ENCODE measurements at places on chromosomes 5 and 9.

DNA sequence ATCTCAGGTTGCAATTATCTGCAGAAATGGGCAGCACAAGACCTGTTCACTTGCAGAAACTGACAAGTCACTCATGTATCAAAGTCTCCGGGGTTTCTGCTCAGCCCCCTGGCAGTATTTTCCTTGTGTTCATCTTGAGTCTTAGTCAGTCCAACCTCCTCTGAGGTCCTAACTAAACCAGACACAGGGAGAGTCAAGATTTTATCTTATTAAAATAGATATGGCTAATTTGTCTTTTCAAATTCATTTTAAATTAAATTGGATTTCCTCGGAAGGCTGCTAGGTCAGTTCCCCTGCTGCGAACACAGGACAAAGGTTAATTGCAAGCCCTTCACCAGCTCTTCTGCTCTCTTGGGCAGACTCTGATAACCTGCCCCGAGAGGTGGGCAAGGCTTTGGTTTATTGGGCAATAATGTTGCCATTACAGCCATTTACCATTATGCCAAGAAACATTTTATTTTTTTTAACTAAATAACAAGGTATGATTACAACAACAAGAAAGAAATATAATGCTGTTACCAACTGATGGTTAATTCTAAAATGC is 103.5 kb downstream of the MAPKAP1 start:
- DNase-seq, result no peak

DNA sequence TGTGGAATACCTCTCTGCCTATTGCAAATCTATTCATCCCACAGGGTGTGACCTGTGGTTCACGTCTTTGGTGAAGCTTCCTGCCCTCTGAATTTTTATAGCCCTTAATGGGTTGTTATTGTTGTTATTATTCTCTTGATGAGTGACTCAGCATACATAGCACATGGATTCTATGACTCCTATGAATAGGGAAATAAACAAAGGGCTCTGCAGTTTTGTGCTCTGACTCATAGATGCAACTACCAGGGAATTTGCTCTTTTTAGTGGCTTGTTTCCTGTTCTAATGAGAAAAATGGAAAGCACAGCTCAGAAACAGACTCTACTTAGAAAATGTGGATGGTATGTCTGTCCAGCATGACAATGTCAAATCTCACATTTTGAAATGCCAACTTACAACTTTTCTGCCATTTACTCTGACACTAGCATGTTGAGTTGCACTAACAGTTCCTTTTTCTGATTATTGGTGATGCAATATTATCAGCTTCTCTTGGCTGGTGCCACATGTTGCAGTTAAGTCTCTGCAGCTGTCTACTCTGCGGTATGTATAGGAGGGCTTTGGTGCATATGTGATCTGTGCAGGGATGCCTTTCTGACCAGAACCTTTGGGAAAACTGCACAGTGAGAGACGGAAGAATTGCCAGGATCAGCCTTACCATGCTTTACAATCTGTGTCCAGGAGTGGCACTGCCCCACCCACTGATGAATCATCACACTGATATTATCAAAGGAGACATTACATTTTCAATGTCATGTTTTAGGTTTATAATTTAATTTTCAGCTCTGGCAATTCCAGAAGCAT is 996.4 kb upstream of the WWC1 start:
- no peak for DNase-seq

- no peak for DNase-seq
Observed at GRCh38 chr9:125238915-125239446, 2.2 kb downstream of the HSPA5 start.

DNA sequence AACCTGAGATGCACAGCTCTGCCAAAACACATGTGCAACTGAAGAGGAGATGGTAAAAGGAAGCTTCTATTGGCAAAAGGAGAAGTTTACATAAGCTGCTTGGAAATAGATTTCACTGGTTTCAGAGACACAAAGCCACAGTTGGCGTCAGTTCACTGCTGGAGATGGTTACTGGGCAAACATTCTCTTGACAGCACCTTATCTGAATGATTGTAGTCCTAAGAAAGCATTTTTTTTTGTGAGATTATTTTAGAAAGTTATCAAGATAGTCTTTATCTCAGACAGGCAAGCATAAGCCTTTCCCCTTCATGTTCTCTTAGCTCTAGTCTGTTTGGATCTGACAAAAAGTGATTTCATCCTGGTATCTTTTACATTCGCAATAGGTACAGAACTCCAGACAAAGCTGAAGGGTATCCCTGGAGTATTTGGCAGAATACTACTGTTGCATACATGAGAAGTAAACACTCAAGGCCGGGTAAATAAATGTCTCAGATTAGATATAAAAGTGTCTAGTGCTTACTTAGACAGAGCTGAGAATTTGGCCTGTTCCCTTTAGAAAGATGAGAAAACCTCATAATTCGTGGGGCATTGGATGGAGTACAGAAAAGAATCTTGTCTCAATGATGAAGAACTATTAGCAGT is 1668.0 kb upstream of the NUDT12 start:
- no peak for DNase-seq

GRCh38 chr9:83041771-83042170 is 21.2 kb downstream of the RASEF start:
- no peak for DNase-seq

DNA sequence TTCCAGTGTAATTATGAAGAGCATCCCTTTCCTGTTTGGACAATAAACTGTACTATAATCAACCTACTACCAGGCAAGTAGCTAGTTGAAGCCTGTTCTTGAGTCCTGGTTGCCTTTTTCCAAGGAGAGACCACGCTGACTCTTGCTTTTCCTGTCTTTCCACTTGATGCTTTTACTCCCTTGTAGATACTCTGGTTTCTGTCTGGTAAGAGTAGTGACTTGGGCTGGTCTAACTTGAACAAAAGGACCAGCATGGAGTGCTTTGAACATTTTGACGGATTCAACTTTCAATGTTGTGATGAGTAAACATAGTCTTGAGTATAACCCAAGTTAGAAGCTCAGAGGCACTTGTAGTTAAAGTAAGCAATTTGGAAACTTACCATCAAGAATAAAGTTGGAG is 464.3 kb downstream of the GADD45G start:
- DNase-seq, result no peak

DNA sequence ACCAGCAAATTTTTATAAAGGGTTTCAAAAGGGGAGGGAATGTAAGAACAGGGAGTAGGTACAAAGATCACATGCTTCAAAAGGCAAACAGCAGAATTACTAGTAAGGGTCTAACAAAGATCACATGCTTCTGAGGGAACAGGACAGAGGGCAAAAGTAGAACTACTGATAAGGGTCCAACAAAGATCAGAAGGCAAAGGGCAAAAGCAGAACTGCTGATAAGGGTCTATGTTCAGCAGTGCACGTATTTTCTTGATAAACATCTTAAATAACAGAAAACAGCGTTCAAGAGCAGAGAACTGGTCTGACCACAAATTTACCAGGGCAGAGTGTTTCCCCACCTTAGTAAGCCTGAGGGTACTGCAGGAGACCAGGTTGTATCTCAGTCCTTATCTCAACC is 469.5 kb upstream of the PIK3R1 start:
- DNase-seq, result no peak

GRCh38 chr9:78144663-78145377 is 91.1 kb upstream of the CEP78 start:
- DNase-seq, result no peak

DNA sequence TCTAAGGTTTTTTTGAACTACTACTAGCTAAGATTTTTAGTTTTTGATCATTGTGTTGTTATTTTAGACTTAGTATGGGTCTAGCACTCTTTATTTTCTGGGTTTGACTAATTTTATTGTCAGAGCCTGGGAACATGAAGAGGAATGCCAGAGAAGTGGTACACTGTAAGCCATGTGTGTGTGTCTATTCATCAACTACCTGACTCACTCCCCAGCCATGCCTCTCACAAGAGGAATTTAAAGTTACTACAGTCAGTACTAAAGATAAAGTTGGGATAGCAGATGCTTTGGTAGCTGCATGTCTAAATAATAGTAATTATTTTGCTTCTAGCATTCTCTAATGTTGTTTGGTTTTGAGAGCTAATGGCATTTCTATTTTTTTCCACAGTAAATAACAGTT is 264.8 kb downstream of the CSNK1G3 start:
- DNase-seq, result no peak

DNA sequence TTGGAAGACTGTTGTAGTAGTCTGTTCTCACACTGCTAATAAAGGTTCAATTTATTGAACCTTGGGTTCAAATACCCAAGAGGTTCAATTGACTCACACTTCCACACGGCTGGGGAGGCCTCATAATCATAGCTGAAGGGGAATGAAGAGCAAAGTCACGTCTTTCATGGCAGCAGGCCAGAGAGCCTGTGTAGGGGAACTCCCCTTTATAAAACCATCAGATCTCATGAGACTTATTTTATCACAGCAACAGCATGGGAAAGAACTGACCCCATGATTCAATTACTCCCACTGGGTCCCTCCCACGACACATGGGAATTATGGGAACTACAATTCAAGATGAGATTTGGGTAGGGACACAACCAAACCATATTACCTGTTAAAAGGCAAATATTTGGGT is 268.2 kb downstream of the TMEM167A start:
- DNase-seq, result no peak

DNA sequence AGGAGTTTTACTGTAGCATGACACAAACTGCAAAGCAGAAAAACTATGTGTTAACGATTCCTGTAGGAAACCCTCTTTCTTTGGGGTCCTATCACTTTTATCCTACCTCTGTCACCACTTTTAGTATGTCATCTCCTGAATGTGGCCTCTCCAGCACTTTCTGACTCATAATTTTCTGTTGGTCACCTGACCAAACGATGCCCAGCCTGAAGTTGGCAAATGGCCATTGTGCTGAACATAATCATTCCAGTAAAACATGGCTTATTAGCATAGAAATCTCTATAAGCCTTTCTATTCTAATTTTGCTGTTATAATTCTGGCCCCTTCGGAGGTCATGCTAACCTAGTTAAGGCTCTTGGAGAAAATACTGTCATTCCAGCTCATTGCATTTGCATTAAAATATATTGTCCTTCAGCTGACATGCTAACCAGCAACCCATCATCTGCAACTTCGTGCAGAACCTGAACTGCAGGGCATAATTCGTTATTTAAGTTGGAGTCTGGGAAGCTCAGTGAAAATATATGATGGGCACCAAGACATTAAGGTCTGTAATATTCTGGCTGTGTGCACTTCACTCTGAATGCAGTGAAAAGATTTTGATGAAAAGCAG is 140.3 kb downstream of the NMUR2 start:
- DNase-seq, result no peak

GRCh38 chr5:170131235-170131634 is 25.5 kb downstream of the FOXI1 start:
- DNase-seq, result no peak

- DNase-seq, result no peak
Observed at GRCh38 chr5:72107131-72107900, at the start of gene MAP1B. TSS of gene MAP1B (plus strand) at chr5:72107475. CDS start at chr5:72107532, 57 bp downstream.

- no peak for DNase-seq
Observed at GRCh38 chr5:154480847-154481246, 2.8 kb upstream of the HAND1 start.

- DNase-seq, result no peak
Observed at GRCh38 chr9:124493794-124494479, 13.3 kb downstream of the NR5A1 start.

Measured in stimulated activated CD4-positive, alpha-beta T cell treated with anti-CD3 and anti-CD28 coated beads, TNF-alpha, amount 100 ng/mL, for 48 hours (primary cell).